ENCODE measurements at places on chromosomes 11 and 22.
A peak's percentile ranks its signal among the peaks of the same experiment; 100 is the strongest.

DNA sequence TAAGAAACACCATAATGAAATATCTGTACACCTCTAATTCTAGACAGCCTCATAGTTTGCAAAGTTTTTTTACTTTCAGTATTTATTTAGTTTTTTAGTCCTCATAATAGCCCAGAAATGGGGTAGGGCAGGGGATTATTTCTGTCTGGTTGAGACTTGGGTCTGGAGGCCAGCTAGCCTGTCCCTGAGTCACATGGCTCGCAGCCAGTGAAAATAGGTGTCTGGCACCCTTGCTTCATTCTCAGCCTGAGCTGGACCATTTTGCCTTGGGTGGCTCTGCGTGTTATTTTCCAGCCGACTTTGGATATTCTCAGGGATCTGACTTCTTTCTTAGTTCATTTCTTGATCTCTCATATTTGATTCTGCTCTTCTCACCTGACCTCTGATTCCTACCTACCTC lies 123.9 kb upstream of the NARS2 start:
- DNase-seq: no peak

GRCh38 chr22:38843657-38844314 lies at the start of gene NPTXR:
Gene NPTXR (minus strand): TSS chr22:38844028.
- DNase-seq: peak; percentile 27

DNA sequence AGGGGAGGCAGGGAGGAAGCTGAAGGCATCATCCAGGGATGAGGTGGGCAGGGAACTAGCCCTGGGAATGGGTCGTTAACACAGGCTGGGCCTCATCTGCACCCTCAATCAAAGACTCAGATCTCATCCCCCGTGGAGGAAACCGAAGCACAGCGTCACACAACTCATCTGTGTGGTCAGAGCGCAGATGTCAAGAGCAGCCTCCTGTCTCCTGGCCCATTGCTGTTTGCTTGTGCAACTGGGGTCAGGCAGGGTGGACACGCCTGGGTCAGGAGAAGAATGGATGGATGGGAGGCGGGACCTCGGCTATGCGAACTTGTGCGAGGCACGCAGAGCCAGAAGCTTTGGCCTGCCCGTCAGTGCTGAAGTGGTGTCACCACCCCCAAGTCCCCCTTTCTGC lies 218.1 kb downstream of the CEP164 start:
- DNase-seq: no peak

GRCh38 chr11:61912530-61912898 lies 4.9 kb downstream of the RAB3IL1 start:
- no peak for DNase-seq

DNA sequence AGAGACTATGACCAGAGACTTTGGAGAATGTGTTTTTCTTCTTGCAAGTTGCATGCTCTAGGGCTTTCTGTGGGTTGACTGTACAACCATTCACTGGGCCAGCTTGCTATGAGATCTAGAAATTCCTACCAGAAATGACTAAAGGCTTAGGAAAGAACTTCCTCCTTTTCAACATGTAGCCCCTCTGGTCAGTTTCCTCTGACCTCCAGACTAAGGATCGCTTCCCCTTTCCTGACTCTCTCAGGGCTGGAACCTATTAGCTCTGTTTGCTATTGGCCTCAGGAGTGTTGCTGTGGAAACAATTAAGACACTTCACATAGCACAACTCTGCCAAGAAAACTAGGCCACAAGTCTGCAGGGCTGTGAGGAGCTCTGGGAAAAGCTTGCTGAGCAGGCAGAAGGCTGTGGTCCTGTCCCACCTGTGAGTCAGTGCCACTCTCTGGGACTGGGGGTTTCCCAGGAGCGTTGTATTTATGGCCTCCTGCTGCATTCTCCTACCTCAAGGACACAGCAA lies 10.7 kb downstream of the CRY2 start:
- no peak for DNase-seq

DNA sequence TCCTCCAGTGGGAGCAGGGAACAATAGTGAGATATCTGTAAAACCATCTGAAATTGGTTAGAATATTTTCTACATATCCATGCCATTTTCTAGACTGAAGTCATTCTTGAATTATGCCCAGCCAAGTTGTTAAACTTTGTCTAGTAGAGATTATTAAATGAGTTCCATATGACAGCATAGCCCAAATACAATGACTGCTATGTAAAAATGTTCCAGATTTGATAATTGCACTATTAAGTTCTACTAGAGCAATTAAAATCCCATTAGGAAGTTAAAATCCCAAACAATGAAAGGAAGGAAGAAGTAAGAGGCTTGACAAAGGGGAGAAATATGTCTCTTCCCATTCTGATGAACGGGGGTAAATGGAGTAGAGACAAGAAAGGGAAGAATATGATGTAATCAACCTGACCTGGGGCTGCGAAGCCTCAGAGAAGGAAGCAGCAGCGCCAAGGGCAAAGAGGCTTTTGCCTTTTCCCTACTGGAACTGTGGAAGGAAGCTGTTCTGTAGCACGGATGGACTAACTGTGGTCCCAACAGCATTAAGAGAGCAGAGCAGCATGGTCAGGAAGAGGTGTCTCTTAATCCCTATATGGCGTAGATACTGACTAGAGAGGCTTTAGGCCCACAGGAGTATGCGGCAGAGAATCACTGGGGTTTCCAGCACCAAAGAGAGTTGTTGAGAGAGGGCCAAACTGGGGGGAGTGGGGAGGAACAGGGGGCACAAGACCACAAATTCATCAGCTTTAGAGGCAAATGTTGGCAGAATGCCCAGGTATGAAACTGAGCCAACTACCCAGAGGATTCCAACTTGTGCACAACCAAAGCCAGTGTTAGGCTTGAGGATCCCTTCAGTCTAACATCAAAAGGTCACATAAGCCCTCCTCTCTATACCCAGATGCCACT lies 26.7 kb downstream of the RRP8 start:
- no peak for DNase-seq

DNA sequence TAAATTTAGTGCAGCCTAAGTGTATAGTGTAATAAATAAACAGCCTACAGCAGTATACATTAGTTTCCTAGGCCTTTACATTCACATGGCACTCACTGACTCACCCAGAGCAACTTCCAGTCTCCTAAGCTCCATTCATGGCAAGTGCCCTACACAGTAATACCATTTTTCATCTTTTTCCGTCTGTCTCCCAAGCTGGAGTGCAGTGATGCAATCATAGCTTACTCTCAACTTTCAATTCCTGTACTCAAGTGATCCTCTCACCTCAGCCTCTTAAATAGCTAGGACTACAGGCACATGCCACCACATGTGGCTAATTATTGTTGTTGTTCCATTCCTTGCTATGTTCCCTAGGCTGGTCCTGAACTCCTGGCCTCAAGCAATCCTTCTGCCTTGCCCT lies 54.4 kb downstream of the FCHSD2 start:
- no peak for DNase-seq

GRCh38 chr22:26494506-26494905 lies 10.8 kb downstream of the SRRD start:
- DNase-seq: no peak

- no peak for DNase-seq
Measured at GRCh38 chr22:42608823-42609361, 5.8 kb downstream of the POLDIP3 start.

GRCh38 chr11:77301510-77301909 lies at the start of gene GDPD4:
Gene GDPD4 (minus strand): TSS chr11:77301686. CDS start chr11:77285137, 16,549 bp downstream.
- DNase-seq: no peak

- DNase-seq: no peak
Measured at GRCh38 chr11:131465746-131466145, 95.3 kb downstream of the NTM start.

GRCh38 chr11:6319001-6319703 lies 1.1 kb downstream of the CAVIN3 start:
- DNase-seq: no peak

- no peak for DNase-seq
Measured at GRCh38 chr11:47332791-47333525, 19.5 kb downstream of the MYBPC3 start.

GRCh38 chr11:27412192-27412691 lies 49.2 kb upstream of the CCDC34 start:
- no peak for DNase-seq

- DNase-seq: no peak
Measured at GRCh38 chr22:37193629-37194191, 5.7 kb upstream of the C1QTNF6 start.

- no peak for DNase-seq
Measured at GRCh38 chr11:829176-829846, 1.6 kb downstream of the CRACR2B start.

- DNase-seq: no peak
Measured at GRCh38 chr11:67664696-67665540, 9.5 kb downstream of the ALDH3B2 start.

DNA sequence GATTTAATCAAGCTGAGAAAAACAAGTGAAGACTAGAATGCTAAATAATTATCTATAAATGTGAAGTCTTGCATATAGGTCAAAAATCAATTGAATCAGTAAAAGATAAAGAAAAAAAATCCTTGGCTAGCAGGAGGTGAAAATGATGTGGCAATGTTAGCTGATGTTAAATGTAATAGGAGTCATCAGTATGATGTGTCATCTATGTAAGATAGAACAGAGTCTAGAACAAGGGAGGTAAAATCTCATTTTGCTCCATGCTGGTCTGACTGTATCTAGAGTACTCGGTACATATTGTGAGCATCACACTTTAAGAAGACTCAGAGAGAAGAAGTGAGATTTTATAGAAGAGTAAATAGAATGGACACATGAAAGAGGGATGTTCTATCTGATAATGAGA lies 721.2 kb downstream of the ETS1 start:
- no peak for DNase-seq

DNA sequence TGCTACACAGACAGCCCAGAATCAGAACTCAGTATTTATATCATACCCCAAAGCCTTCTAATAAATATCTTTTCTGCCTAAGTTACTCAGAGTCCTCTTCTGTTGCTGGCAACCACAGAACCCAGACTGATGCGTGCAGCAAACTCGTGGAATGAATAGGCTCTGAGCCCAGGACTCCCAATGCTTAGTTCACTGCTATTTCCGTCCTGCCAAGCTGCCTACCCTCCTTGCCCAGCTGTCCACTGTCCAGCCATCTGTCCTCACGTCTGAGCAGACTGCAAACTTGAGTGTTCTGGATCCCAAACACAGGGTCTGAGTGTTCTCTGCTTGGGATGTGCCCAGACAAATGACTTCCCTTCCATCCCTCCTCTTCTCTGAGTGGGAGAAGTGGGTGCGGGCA lies 19.4 kb downstream of the PTPN5 start:
- DNase-seq: no peak

DNA sequence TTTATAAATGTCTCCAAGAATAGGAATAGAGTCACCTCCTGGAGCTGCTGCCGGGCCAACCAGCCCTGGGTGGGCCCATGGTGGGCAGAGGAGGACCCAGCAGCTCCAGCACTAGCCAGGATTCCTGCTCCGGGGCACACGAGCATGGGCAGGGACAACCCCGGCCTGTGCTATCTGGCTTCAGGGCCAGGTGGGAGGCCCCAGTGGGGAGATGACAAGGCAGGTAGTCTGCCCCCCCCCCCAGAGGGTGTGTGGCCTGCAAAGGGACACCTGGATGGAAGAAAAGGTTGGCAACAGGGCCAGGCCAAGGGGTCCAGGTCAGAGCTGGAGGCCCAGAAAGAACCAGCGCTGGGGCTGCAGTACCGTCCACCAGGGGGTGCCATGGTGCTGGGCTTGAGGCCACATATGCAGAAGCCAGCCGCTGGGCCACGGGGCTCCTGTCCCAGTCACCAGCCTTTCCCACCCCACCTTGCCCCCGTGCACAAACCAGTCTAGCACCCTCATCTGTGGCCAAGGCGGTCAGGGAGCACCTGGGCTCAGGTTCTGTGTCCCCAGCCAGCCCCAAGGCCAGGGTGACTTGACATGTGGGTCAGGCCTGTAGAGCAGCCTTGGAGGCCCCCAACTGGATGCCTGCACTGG lies 3.4 kb downstream of the TSPAN32 start:
- peak; percentile 86 for DNase-seq

GRCh38 chr11:102323542-102324251 lies 6.4 kb downstream of the BIRC3 start:
- no peak for DNase-seq

- DNase-seq: no peak
Measured at GRCh38 chr11:82682003-82682751, 51.5 kb downstream of the FAM181B start.

GRCh38 chr11:104510169-104510568 lies 346.2 kb upstream of the PDGFD start:
- no peak for DNase-seq

GRCh38 chr22:46701262-46701661 lies 36.8 kb downstream of the CERK start:
- no peak for DNase-seq

DNA sequence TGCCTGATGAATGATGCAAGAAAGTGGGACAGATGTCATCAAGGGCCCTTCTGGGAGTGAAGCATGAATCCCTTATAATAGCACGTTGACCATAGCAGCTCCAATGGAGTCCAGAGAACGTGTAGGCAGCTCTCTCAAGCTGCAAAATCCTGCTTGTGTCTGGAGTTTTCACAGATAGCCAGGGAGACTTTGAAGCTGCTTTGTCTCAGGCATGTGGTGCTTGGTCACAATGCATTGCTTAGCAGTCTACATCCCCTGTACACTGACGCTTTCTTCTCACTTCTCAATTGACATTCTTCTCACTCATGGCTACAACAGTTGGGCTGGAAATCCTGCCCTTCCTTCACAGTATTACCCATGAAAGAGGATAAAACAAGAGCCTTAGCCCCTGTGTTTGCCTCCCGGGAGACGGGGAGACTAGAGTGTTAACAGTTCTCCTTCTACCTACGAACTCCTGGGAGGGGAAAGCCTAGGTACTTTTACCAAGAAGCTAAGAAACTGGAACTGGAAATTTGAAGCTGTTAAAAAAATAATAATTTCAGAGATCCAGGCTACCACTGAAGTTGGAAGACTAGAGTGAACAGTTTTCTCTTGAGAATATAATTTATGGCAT lies 20.7 kb upstream of the MMP7 start:
- no peak for DNase-seq

- DNase-seq: no peak
Measured at GRCh38 chr11:100593291-100593690, 93.8 kb upstream of the ARHGAP42 start.

GRCh38 chr22:39153220-39153717 lies 789 bp upstream of the CBX7 start:
- DNase-seq: no peak

GRCh38 chr11:105923252-105923651 lies 98.8 kb downstream of the MSANTD4 start:
- no peak for DNase-seq
